CD4-positive, alpha-beta memory T cell (primary cell): ENCODE measurements at places on chromosomes 3 and 15. TPM values are rescaled to one million over a fixed set of nuclear protein-coding genes. Genes with fewer than 3 reads are reported as not detected.

DNA sequence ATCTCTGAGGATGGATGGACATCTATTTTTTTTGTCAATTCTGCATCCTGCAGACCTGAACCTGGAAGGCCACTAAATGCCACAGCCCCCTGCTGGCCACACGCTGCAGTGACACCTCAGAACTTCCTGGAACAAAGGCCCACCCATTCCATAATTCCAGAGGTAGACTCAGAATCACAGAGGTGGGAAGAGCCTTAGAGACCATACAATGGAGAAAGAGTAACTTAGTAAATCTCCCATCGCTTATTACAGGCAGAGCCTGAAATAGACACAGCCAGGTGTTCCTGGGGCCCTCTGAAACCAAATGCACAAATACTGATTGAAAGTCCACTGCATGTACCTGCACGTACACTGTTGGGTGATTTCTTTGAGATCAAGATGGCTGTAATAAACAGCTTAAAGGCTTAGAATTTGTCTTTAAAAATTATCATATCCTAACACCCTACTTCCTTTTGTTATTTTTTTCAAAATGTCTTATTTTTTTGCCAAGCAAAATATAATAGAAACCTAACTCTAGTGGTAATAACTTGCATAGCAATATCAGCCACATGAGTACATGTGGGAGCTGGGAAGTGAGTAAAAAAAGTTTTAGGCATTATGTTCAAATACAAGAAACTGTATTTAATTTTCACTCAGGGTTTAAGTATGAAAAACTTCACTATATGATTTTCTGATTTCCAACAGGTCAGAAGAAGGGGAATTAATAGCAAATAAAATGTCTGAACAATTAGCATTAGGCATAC, 62.7 kb downstream of the EOMES start:
- no peak overlapping the region for H3K27ac ChIP-seq
- H3K4me1 ChIP-seq = no peaks in the 10 kb centered on the region
- no peak for DNase-seq
- H3K4me3 ChIP-seq = no peak overlapping the region

DNA sequence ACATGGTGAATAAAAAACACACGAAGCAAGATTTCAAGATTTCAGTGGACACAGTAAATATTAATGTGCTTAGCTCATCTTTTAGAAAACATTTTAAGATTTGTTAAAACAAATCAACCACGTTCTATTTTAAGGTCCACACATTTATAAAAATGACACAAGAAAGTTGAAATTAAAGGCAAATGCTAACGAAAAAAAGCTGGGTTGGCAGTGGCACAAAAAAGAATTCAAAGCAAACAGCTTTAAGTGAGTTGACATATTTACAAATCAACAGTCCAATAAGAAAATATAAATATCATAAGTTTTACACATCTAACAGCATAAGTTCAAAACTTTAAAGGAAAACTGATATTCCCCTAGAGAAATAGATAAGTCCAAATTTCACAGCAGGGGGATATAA, 430.4 kb upstream of the CCDC54 start:
- H3K4me3 ChIP-seq = no peak overlapping the region
- DNase-seq = no peak
- no peaks in the 10 kb centered on the region for H3K27me3 ChIP-seq
- no peaks in the 10 kb centered on the region for H3K4me1 ChIP-seq
- no peaks in the 10 kb centered on the region for H3K36me3 ChIP-seq

- no peak for DNase-seq
- H3K27ac ChIP-seq = no peak overlapping the region
- H3K4me1 ChIP-seq = no peaks in the 10 kb centered on the region
- no peaks in the 10 kb centered on the region for H3K27me3 ChIP-seq
- H3K36me3 ChIP-seq = no peaks in the 10 kb centered on the region
Observed at GRCh38 chr3:138062037-138062436, 52.1 kb downstream of the CLDN18 start.

DNA sequence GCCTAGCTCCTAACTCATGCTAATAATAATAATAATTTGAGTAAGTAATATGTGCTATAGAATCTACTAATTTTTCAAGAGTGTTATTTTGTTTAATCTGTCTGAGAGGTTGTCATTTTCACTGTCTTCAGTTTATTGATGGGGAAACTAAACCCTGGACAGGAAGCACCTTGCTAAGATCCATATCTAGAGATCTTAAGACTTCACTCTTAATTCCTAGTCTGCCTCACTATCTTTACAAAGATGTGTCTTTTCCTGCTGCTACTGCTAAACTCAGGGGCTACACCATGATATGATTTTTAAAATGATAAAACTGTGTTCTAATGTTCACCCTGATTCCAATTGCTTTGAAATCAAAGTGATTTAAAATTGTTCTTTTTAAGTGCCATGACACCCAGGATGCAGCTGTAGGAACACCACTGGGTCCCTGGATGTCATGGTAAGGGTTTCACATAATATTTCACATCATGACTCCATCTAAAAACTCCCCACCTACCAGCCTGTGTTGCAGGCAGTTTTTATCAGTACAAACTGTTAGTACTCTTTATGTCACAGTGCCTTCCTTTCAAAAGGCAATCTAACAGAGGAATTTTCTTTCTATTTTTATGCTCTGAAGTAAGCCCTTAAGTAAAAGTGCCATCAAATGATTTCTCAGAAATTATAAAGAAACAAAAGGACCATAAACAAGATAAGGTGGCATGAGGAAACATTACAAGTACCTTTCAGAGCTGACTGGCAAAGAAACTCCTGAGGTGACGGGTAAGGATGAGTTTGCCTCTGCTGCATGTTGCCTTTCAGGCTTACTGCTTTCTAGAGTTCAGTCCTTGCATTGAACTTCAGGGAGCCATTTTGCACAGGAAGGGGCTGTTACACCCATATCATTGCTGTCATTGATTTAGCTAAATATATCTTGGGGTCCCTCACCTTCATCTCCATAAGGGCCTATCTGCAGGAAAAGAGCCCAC, 160.1 kb upstream of the SATB1 start:
- DNase-seq = no peak
- no peak overlapping the region for H3K27ac ChIP-seq
- H3K27me3 ChIP-seq = no peaks in the 10 kb centered on the region
- no peaks in the 10 kb centered on the region for H3K36me3 ChIP-seq

DNA sequence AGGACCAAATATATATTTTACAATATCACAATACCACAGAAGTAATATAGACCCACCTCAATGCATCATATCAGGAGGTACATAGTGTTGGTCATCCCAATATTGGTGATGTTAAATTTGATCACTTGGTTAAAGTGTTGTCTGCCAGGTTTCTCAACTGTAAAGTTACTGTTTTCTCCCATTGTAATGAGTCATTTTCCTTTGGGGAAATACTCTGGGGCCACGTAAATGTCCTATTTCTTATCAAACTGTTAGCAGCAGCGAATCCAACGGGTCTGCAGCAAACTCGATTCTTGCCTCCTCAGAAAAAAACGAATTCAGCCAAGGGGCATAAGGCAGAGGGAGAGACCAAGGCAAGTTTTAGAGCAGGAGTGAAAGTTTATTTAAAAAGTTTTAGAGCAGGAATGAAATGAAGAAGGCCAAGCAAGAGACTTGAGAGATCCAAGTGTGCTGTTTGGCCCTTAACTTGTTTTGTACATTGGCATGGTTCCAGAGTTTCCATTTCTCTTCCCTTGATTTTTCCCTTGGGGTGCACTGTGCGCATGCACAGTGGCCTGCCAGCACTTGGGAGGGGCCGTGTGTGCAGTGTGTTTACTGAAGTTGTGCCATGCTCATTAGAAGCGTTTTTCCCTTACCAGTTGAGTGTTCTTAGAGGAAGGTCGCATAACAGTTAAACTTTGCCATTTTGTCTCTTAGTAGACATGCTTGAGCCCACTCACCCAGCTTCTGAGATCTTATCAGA, 512.5 kb downstream of the AGBL1 start:
- no peak overlapping the region for H3K27ac ChIP-seq
- H3K4me1 ChIP-seq = no peaks in the 10 kb centered on the region
- no peaks in the 10 kb centered on the region for H3K36me3 ChIP-seq
- no peak overlapping the region for H3K4me3 ChIP-seq
- no peaks in the 10 kb centered on the region for H3K27me3 ChIP-seq

DNA sequence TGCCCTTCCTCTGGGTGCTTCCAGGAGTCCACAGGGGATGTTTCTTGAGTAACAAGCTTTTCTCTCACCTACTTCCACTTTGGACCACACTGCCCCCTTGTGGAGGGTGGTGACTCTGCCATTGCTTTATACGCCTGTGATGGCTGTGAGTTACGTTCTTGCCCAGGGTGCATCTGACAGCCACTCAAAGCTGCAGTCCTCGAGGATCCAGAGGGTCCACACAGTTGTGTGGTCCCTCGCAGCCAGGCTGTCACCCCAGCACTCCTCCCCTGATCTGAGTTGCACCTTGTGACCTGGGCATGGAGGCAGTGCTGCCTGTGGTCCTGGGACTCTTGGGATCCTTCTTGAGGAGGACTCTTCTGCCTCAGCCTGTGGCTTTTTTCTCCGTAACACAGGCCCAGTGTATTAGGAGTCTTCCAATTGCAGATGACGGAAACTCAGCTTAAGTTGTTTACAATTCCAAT, 23.4 kb downstream of the FOXL2 start:
- H3K4me3 ChIP-seq = no peak overlapping the region
- peaks cover 3% of the 10 kb centered on the region for H3K27me3 ChIP-seq
- no peak overlapping the region for H3K27ac ChIP-seq

- no peaks in the 10 kb centered on the region for H3K27me3 ChIP-seq
- no peaks in the 10 kb centered on the region for H3K4me1 ChIP-seq
- DNase-seq = peak; percentile 35
- no peak overlapping the region for H3K4me3 ChIP-seq
- H3K36me3 ChIP-seq = no peaks in the 10 kb centered on the region
Observed at GRCh38 chr3:146577662-146578061, 27.5 kb downstream of the PLSCR5 start.

DNA sequence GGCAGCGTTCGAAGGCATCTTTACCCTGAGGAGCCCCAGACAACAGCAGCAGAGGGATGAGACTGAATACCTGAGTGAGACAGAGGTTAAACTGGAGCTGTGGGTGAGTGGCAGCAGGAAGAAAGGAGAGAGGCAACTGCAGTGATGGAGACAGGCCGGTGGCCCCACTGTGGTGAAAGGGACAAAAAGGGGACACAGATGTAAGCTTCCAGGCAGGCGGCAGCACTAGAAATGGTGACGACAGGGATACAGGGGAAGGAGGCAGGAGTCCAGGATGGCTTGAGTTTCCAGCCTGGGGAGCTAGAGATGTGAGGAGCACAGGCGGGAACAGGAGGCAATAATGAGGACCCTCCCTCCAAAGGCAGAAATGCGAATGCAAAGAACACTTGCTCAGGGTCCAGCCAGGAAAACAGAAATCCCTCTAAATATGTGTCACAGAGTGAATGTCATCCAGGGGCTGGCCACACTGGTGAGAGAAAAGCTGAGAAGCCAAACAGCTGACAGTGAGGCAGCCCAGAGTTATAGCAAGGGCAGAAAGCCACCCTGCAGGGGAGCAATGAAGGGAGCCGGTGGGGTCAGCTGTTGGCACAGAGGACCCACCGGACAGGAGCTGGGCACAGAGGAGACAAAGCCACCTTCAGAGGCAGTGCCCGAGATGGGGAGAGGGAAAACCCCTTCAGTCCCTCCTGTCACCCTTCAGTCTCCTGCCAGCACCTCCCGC, 70.1 kb downstream of the TBC1D2B start:
- H3K27ac ChIP-seq = no peak overlapping the region
- no peaks in the 10 kb centered on the region for H3K27me3 ChIP-seq
- H3K4me3 ChIP-seq = no peak overlapping the region
- no peaks in the 10 kb centered on the region for H3K4me1 ChIP-seq
- H3K36me3 ChIP-seq = peaks cover 77% of the 10 kb centered on the region

GRCh38 chr3:76456322-76456721, 583.6 kb upstream of the ROBO2 start:
- no peaks in the 10 kb centered on the region for H3K27me3 ChIP-seq
- no peak overlapping the region for H3K4me3 ChIP-seq
- H3K36me3 ChIP-seq = no peaks in the 10 kb centered on the region
- no peak for DNase-seq
- no peaks in the 10 kb centered on the region for H3K4me1 ChIP-seq
- no peak overlapping the region for H3K27ac ChIP-seq

DNA sequence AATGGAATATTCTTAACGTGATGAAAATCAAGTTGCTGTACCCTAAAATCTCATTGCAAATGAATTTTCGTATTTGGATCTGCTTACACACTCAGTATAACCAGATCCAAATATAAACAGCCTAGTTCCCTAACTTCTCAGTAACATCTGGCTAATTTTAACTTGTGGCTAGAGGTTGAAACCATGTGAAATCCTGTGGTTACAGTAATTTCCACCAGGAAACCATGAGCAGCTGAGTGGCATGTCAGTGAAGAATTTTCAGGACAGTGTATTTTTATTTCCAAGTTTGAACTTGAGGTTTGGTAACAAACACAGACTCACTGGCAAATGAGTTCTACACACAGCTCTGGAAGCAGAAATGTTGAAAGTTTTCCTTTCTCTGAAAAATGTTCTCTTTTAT, 754.1 kb downstream of the NR2F2 start:
- no peak overlapping the region for H3K4me3 ChIP-seq
- no peak overlapping the region for H3K27ac ChIP-seq
- no peaks in the 10 kb centered on the region for H3K36me3 ChIP-seq
- H3K27me3 ChIP-seq = no peaks in the 10 kb centered on the region

- H3K36me3 ChIP-seq = no peaks in the 10 kb centered on the region
- H3K4me1 ChIP-seq = no peaks in the 10 kb centered on the region
- H3K27ac ChIP-seq = no peak overlapping the region
- no peak for DNase-seq
Observed at GRCh38 chr15:94057305-94057704, 174.1 kb upstream of the MCTP2 start.

DNA sequence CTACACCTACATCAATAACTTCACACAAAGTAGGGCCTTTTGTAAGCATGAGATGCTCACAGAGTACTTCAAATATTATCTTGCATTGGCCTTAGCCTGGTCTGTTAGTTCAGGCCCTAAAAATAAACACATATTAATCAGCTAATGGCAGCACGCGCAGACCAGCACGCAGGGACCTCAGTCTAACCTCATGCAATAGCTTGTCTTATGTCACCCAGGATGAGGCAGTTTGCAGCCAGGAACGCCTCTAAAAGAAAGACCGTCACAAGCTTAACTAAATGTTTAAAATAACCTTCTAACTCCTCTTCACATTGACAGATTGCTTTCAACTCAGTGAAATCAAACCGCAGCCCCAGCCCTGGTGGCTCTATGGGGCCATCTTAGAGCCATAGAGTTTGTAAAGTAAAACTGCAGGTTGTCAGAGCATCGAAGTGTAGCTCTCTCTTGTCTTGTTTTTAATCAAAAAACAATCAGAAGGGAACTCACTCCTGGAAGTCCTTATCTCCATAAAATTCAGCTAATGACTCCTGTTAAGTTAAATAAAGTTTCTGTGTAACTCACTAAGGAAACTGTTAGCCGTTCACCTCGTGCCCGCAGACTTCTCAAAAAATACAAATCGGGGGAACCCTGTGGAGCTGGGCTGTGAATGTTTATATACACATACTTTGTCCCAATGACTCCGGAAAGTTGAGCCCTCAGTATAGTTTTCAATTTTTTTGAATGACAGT, 212.6 kb downstream of the CDIN1 start:
- H3K4me3 ChIP-seq = no peak overlapping the region
- no peak overlapping the region for H3K27ac ChIP-seq
- no peaks in the 10 kb centered on the region for H3K4me1 ChIP-seq
- no peaks in the 10 kb centered on the region for H3K36me3 ChIP-seq
- no peaks in the 10 kb centered on the region for H3K27me3 ChIP-seq

GRCh38 chr15:27234593-27234992, 263.6 kb downstream of the GABRG3 start:
- no peak for DNase-seq
- no peaks in the 10 kb centered on the region for H3K36me3 ChIP-seq
- no peak overlapping the region for H3K4me3 ChIP-seq
- H3K4me1 ChIP-seq = no peaks in the 10 kb centered on the region

The EHD4 gene
- 15.6 TPM for total RNA-seq

The UTS2B gene
- total RNA-seq = not detected

The MFAP1 gene
- total RNA-seq = 25.9 TPM

The RLBP1 gene
- not detected for total RNA-seq

The SPESP1 gene
- 0.61 TPM for total RNA-seq

The SLC2A2 gene
- not detected for total RNA-seq

The GOLGA6D gene
- total RNA-seq = not detected
